ENCODE measurements at places on chromosomes 7 and 10.

DNA sequence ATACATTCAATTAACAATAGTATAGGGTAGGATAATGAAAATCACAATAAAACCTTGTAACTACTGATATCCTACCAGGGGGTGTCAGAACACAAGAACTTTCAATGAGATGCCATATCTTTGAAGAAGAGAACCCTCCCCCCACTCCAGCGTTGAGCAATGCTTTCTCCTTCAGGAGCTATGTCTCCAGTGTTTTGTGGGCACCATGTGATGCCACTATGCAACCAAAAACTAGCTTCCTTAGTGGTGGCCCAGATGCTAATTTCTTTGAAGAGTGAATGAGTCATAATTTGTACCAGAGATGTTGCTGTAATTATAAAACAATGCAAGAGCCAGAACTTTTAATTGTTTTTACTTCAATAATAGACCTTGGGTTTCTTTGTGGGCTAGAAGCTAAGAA lies 76.0 kb upstream of the ADO start:
- no peak overlapping the region for H3K27ac ChIP-seq
- no peak for DNase-seq
- H3K4me3 ChIP-seq: no peak overlapping the region
- H3K4me1 ChIP-seq: peaks cover 3% of the 10 kb centered on the region
- H3K36me3 ChIP-seq: no peaks in the 10 kb centered on the region

GRCh38 chr10:92734301-92734700 lies 44.5 kb downstream of the HHEX start:
- no peaks in the 10 kb centered on the region for H3K27me3 ChIP-seq
- no peak overlapping the region for H3K27ac ChIP-seq
- H3K4me1 ChIP-seq: no peaks in the 10 kb centered on the region
- H3K4me3 ChIP-seq: no peak overlapping the region
- no peaks in the 10 kb centered on the region for H3K36me3 ChIP-seq
- no peak for DNase-seq

DNA sequence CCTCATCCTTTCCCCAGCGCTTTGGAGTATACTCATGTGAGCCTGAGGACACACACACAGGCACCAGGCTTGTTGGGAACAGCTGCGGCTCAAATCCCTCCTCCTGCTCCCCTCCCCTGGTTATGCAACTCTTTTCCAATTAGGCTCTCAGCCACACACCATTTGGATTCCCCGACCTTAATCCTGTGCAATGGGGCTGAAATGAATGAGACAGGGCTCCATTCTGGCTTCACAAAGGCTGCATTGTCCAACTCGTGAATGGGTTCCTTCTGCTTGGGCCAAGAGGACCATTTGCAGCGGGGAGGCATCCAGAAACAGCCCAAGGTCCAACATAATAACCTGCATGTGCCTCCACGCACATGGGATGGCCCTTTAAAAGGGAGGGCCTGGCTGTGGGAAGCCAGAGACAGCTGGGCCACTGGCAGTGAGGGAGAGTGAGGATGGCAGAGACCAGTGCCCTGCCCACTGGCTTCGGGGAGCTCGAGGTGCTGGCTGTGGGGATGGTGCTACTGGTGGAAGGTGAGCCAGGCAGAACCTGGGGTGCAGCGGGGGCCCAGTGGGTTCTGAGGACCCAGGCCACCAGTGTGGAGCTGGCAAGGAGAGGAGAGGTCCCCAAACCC lies at the start of gene RGR:
TSS of gene RGR (plus strand) at position 403 of the 620 bp plus-strand sequence. CDS start at position 441, 38 bp downstream.
- H3K36me3 ChIP-seq: no peaks in the 10 kb centered on the region
- H3K27me3 ChIP-seq: no peaks in the 10 kb centered on the region
- no peak for DNase-seq
- H3K4me3 ChIP-seq: no peak within 1 kb of the TSS
- H3K4me1 ChIP-seq: no peaks in the 10 kb centered on the region

- DNase-seq: no peak
- no peak overlapping the region for H3K27ac ChIP-seq
- H3K4me3 ChIP-seq: no peak overlapping the region
- no peaks in the 10 kb centered on the region for H3K36me3 ChIP-seq
- H3K4me1 ChIP-seq: no peaks in the 10 kb centered on the region
- H3K27me3 ChIP-seq: no peaks in the 10 kb centered on the region
These were observed 460.1 kb downstream of the DPP6 start for GRCh38 chr7:154512121-154512833.

DNA sequence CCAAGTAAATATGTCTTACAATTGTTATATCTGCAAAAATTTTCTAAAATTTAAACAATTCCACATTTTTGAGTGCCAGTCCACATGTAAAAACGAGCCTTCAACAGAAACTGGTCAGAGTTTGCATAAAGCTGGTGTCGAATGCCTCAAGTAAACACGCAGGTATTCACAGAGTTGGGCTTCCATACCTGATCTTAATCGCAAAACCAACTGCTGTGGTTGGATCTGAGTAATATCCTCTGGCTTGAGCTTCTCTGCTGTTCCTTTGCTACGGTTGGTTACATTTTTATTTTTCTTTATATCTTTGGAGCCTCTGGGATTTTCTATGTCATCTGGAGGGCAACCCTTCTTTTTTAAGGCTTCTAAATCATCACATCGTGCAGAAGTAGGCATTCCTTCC lies 28.4 kb downstream of the ITGB1 start:
- H3K27ac ChIP-seq: peak overlapping the region; percentile 17

GRCh38 chr10:31072451-31072850 lies 40.8 kb upstream of the ZNF438 start:
- DNase-seq: no peak
- H3K4me1 ChIP-seq: peaks cover 16% of the 10 kb centered on the region
- H3K36me3 ChIP-seq: no peaks in the 10 kb centered on the region

GRCh38 chr10:128316925-128317324 lies 190.7 kb upstream of the MKI67 start:
- no peak for DNase-seq
- no peak overlapping the region for H3K27ac ChIP-seq
- H3K4me3 ChIP-seq: no peak overlapping the region
- no peaks in the 10 kb centered on the region for H3K4me1 ChIP-seq
- no peaks in the 10 kb centered on the region for H3K27me3 ChIP-seq

DNA sequence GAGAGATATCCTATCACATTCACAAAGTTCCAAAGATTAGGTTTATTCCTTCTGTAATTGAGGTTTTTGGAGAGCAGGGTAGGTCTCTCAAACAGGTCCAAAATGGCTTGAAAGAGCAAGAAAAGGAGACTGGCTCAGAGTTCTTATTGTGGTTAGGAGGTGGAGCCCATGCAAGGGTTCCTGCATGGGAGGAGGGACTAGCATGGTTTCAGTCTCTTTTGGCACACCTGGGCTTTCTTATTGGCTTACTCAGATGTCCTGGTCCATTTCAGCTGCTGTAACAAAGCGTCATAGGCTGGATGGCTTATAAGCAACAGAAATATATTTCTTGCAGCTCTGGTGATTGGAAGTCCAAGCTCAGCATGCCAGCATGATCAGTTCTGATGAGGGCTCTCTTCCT lies 493.1 kb downstream of the REEP3 start:
- H3K36me3 ChIP-seq: no peaks in the 10 kb centered on the region
- H3K4me3 ChIP-seq: no peak overlapping the region
- no peaks in the 10 kb centered on the region for H3K4me1 ChIP-seq
- no peaks in the 10 kb centered on the region for H3K27me3 ChIP-seq
- H3K27ac ChIP-seq: no peak overlapping the region

DNA sequence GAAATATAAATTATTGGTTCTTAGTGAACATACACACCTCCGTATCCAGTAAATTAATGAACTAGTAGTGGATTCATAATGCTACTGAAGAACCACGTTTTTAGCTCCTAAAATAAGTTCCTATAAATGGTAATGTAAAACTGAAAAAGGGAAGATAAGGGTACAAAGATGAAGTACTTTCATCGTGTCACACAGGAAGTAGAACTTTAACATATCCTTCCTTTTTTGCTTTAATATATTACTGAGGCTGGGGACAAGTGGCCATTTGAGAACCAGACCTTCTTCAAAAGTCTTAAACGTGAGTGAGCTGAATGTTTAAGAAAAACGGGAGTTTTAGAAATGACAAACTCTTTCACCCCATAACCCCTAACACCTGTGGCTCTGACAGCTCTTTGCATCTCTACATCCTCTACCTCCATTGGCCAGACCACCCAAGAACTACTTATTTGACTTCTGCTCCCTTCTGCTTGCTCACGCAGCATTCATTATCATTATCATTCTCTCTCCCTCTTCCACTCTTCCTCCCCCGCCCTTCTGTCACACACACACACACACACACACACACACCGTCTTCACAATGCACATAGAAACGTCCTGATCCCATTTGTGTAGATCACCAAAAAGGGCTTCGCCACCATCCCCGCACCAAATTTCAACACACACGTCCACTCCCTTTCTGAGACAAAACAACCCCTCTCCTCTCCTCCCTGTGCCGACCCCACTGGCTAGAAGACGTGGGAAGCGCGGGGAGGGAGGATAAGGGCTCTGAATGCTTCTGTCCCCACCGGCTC lies 677 bp downstream of the SKAP2 start:
- peak overlapping the region; percentile 77 for H3K27ac ChIP-seq
- no peaks in the 10 kb centered on the region for H3K36me3 ChIP-seq
- H3K27me3 ChIP-seq: no peaks in the 10 kb centered on the region
- H3K4me1 ChIP-seq: peaks cover 44% of the 10 kb centered on the region

- H3K27ac ChIP-seq: no peak overlapping the region
- H3K27me3 ChIP-seq: peaks cover 9% of the 10 kb centered on the region
- H3K36me3 ChIP-seq: no peaks in the 10 kb centered on the region
- no peak for DNase-seq
- H3K4me3 ChIP-seq: no peak overlapping the region
These were observed 508.5 kb downstream of the RPS24 start for GRCh38 chr10:78542141-78542489.

GRCh38 chr10:3095373-3096139 lies 28.2 kb downstream of the PFKP start:
- H3K4me1 ChIP-seq: peaks cover 72% of the 10 kb centered on the region
- H3K27me3 ChIP-seq: no peaks in the 10 kb centered on the region
- H3K4me3 ChIP-seq: no peak overlapping the region
- peaks cover 54% of the 10 kb centered on the region for H3K36me3 ChIP-seq
- no peak for DNase-seq
- peak overlapping the region; percentile 99 for H3K27ac ChIP-seq

- H3K27ac ChIP-seq: no peak overlapping the region
- H3K36me3 ChIP-seq: no peaks in the 10 kb centered on the region
- no peak for DNase-seq
- no peaks in the 10 kb centered on the region for H3K27me3 ChIP-seq
- H3K4me3 ChIP-seq: no peak overlapping the region
These were observed 313.6 kb upstream of the ZMIZ1 start for GRCh38 chr10:78755063-78755701.
